Stimulated activated CD4-positive, alpha-beta T cell treated with anti-CD3 and anti-CD28 coated beads, Interleukin-12 subunit alpha, Interleukin-12 subunit beta, amount 100 ng/mL, for 24 hours (primary cell): ENCODE measurements at places on chromosomes 7 and 10.

- no peak for DNase-seq
Observed at GRCh38 chr10:14588084-14588937, 186.4 kb downstream of the FAM107B start.

- DNase-seq = no peak
Observed at GRCh38 chr7:142832417-142832816, 22.5 kb upstream of the EPHB6 start.

- no peak for DNase-seq
Observed at GRCh38 chr10:8404721-8405120, 350.2 kb downstream of the GATA3 start.

- no peak for DNase-seq
Observed at GRCh38 chr10:106981452-106982075, 182.9 kb downstream of the SORCS1 start.

DNA sequence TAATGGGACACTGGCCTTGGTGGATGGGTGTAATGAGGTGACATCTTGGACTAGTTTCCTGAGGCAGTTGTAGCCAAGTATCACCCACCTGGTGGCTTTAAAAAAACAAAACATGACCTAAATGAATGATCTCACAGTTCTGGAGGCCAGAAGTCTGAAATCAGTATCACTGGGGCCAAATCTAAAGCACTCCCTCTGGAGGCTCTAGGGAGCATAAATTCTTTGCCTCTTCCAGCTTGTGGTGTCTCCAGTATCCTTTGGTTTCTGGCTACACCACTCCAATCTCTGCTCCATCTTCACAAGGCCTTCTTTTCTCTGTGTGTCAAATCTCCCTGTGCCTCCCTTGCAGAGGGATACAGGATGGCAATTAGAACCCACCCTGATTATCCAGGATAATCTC, 342.9 kb downstream of the CALN1 start:
- DNase-seq = no peak

DNA sequence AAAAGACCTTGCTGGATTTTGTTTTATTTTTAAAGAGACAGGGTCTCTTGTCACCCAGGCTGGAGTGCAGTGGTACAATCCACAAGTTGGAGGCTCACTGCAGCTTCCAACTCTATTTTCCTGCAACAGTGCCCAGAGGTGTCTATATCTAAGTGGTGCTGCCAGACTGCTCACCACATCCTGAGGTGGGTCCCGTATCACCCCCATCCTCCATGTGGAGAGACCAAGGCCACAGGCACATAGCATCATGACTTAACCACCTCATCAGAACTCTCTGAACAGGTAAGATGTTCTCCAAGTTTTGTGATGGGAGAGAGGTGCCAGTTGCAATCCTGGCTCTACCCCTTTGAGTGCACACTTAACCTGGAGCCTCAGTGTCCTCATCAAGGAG, 98.2 kb downstream of the RNF216 start:
- DNase-seq = no peak

DNA sequence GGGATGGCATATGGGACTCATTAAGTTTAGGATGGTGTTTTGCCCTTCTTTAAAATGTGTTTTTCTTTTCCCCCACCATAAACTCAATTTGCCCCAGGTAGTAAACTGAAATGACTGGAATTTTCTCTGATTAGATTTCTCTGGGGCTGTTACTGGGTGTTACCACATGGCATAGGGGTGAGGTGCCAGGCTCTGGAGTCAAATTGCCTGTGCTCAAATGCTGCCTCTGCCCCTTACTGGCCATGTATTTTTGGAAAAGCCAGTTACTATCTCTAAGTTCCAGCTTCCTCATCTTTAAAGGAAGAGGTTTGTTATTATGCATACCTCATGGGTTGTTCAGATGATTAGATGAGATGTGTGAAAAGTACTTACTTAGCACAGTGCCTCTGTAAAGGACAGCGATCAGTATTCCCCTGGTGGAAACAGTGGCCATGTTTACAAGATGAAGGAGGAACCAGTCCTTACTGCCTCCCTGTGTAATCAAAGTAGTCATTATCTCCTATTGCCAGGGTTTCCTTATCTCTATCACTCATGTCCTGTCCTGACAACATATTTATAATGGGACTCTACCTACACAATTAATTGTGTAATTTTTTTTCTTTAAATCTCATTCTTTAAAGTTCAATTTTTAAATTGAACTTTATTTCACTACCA, 352.0 kb downstream of the KCNMA1 start:
- no peak for DNase-seq

DNA sequence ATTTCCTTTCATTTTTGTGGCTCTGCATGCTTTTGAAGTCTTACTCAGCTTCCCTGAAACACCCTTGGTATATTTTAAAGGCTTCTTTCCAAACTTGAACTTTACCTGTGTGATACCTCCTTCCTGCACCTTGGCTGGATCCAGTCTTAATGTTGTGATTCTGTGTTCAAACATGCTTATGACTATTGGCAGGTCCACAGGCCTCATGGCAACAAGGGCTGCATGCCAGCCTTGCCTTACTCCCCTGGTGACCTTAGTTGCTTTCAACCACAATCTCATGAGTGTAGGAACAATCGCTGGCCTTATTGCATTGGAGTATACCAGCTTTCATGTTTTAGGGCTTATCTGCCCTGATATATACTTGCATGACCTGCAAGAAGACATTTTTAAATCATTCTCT, 238.7 kb downstream of the KIF20B start:
- no peak for DNase-seq

DNA sequence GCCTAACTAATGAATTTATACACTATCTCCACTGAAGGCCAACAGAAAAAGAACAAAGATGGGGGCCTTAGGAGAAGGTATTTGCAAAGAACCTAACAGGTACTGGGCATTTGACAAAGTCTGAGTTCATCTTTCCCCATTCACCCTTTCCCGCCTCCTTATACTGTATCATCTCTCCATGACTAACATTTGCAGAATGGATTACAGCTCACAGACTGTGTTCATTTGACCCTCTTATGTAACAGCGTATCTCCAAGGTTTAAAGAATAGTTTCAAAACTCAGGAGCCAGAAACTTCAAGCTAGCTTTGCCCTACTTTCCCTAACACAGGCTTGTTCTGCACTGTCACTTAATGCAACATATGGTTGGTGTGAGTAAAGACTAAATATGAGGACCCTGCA, 238.7 kb upstream of the CELF2 start:
- DNase-seq = no peak

GRCh38 chr7:29150856-29151255, 4.5 kb upstream of the CPVL start:
- DNase-seq = no peak

DNA sequence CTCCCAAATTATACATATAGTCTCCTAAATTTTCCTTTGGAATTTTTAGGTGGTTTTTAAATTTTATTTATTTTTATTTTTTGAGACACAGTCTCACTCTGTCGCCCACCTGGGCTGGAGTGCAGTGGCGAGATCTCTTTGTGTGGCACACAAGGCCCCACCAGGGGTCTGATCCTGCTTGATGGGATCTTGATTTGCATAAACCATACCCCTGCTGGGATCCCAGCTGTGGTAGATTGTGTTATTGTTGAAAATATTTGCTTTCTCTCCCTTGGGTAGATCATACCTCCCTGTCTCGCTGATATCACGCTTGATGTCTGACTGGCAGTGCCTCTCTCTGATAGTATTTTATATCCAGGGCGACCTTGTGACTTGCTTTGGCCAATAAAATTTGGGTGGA, 5.6 kb upstream of the MUC3A start:
- no peak for DNase-seq

GRCh38 chr7:79923953-79924352, 210.7 kb upstream of the GNAI1 start:
- DNase-seq = no peak

- no peak for DNase-seq
Observed at GRCh38 chr10:103691723-103692435, 163.5 kb downstream of the SH3PXD2A start.

DNA sequence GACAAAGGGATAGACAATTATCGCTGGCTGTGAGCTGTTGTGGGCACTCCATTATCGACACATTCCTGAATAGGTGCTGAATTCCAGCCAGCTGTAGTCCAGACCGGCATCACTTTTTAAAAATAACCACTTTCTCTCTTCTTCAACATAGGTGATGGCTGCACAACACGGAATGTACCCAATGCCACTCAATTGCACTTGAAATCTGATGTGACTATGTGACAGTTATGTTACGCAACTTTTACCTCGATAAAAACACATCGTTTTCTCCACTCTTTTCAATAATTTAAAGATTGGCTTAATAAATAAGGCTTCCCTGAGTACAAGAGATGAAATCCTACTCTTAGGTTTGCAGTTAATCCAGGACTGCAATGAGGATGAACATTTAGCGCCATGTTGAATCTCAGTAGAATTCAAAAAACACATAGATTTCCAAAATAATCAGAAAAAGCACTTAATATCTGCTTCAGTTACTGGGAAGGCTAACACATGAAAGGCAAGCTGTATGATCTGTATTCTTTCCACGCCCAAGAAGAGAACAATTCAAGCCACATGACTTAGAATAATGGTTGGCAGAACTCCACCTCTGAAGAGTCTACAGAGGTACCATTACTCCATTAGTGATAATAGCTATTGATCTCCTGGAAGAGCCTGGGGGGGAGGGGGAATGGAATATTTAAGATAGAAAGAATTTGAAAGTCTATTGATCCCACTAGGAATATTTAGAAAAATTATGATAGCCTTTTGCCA, 3.6 kb downstream of the YWHAG start:
- no peak for DNase-seq

DNA sequence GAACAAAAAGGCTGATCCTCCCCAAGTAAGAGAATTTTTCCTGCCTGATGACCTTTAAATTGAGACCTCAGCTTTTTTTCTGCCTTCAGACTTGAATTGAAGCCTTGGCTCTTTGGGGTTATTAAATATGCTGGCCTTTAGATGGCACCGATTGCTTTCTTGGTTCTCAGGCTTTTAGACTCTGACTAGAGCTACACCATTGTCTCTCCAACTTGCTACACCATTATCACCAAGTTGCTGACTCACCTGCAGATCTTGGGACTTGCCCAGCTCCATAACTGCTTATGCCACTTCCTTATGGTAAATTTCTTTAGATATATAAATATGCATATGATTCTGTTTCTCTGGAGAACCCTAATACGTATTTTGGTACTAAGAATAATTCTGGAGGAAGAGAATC, 3.1 kb upstream of the ABCA13 start:
- no peak for DNase-seq

DNA sequence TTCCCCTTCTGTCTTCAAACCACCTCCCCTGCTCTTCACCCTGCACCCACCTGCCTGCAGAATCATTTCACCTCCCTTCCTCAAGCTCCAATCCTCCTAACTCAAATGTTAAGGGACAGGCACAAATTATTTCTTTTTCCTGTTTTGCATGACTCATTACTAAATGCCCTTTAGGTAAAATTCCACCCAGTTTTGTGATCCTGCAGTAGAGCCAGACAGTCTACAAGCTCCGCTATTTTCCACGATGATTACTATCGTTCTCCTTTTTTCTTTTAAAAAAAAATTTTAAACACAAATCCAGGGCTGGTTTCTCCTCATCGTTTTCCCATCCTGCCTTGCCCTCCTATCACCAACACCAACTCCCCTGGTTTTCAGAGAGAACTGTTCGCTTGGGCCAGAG, 186.8 kb upstream of the YAE1 start:
- DNase-seq = no peak

DNA sequence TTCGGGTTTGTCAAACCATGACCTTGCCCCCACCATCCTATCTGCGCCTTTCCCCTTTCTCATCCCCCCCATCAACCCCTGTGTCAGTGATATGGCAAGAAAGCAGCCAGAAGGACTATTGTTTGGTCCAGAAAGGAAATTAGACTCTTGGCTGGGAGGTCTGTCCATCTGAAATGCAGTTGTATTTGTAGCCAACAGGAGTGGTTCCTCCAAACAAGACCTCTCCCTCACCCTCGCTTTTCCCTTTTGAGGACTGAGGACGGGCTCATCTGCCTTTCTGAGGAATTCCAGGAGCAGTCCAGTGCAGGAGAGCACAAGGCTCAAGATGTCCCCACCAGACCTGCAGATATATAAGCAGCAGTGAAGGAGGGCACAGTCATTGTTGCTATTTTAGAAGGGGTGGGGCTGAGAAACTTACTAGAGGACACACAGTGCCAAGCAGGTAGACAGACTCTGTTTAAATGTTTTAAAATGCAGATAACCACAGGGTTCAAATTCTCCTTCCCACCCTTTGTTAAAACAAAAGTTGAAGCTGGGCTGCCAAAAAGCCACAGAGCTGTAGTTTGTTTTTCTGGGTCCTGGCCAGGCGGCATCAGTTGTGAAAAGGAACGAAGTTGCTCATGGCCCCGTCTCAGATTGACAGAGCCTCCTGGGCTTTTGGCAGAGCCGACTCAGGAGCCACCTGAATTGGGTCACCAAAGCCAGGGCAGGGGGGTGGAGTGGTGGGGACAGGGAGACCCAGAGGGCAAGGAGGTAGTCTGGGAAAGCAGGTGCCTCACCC, 37.3 kb downstream of the CYP17A1 start:
- no peak for DNase-seq

DNA sequence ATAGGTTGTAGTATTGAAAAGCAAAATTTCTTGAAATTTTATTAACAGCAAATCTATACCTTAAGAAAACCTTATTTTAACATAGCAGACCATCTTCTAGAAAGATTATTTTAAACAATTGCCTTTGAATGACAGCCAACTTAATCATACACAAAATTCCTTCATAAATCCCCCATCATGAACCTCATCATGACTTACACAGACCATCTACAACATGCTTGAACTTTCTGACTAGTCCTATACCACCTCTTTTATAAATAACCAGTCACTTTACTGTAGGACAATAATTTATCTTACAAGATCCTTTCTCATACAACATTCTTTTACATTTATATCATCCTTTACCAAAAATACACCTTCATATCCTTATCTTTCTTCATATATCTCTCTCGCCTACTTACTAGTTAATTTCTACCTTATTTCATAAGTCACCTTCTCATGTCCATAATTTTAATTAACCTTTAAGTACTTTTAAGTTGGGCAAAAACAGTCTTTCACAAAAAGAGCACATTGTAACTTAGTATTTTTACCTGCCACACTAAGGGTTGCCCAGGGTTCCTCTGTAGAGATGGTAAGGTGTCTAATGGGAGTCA, 16.6 kb upstream of the PTN start:
- DNase-seq = no peak

DNA sequence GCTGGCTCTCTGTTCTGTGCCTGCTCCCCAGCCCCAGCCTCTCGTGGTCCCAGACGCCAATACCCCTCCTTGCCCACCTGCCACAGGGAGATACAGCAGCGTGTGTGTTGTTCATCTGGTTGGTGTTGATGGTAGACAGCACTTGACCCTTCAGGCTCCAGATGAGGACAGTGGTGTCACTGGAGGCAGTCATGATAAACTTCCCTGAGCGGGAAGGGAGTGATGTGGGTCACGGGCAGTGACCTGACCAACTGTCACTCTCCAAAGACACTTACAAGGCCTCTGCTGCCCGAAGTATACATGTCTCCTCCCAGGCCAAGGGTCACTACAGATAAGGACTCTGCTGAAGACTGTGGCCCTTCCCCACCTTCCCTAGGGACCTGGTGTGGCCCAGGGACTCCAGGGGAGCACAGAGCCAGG, 5.6 kb downstream of the TBL2 start:
- DNase-seq = no peak

- DNase-seq = no peak
Observed at GRCh38 chr7:26497801-26498596, 206.3 kb downstream of the SNX10 start.

- DNase-seq = no peak
Observed at GRCh38 chr10:80472234-80473095, 18.4 kb downstream of the TSPAN14 start.

- DNase-seq = no peak
Observed at GRCh38 chr10:12344375-12345110, 4.8 kb upstream of the CAMK1D start.
